ENCODE measurements at places on chromosomes 1 and 21.

DNA sequence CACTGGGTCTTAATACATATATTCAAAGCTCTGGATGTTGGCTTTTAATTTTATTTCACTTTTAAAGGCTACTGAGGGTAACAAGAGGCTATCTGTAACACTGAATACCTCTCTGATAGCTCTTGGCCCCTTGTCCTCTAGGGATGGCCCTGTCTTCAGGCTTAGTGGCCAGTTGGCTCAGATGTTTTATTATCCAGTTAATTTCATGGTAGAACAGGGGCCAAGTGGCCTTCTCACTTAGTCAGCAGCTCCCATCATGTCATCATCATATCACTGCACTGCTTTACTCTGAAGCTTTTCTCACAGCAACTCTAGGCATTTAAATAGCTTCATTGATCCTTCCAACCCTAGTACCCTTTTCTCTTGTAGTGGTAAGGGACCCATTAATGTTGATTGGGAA is 40.2 kb upstream of the MACF1 start:
- no peak for DNase-seq

DNA sequence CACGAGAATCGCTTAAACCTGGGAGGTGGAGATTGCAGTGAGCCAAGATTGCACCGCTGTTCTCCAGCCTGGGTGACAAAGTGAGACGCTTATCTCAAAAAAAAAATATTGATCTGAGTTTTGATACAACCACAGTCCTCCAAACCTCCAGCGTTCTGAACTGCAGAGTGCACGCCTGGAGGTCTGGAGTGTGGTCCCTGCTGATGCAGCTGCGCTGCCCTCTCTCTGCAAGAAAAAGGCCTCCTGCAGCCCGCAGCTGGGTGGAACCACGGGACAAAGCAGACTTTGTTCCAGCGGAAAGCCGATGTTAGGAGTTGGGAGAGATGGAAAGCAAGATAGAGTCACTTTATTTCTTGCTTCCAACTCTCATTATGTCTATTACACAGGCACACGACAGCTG is 144.9 kb upstream of the SOD1 start:
- peak; percentile 91 for DNase-seq

- DNase-seq: no peak
Observed at GRCh38 chr1:55801481-55801880, 586.3 kb upstream of the USP24 start.

- no peak for DNase-seq
Observed at GRCh38 chr1:27583479-27583878, 20.5 kb downstream of the AHDC1 start.

DNA sequence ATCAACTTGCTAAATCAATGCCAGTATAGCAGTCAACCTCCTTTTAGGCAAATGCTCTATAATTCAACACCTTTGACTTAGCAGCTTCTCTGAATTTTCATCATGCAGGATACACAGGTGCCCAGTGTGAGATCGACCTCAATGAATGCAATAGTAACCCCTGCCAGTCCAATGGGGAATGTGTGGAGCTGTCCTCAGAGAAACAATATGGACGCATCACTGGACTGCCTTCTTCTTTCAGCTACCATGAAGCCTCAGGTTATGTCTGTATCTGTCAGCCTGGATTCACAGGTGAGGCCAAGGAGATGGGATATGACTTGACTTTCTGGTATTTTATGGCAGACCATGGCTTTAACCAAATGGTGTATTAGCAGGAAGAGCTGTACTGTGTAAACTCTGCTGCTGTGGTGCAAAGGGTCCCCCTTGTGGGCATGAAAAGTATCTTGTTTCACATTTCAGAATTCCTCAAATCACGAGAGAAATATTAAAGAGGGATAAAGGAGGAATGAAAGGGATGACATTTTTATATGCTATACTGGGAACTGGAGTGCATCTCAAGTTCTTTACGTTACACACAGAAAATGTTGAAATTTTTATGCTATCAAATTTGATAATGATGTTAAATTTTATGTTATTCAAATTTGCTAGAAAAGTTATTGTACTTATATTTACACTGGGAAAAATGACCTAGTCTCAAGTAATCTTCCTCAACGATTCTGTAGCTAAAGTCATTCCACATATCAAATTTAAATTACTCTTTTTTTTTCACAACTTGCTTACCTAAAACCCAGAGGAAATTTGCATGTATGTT is 88.9 kb downstream of the CRB1 start:
- peak; percentile 38 for DNase-seq

Measured in putamen (tissue), 1 donor.